ENCODE measurements at places on chromosomes 5 and 9.
A peak's percentile ranks its signal among the peaks of the same experiment; 100 is the strongest.

DNA sequence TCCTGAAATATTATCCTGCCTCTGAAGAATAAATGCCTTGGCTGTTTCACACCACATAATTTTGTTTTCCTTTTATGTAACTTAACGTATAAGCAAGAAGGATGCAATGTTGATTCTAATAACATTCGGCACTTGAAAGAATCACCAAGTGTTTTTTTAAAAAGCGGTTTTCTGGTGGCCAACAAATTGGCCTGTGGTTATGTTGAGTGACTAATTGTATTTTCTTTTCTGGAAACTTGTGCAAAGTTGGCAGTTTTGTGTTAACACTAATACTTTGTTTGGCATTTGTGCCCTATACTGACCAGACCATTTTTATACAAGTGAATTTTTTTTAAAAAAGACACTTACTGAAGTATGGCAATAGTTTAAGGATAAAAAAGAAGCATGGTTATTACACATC lies 452.7 kb downstream of the BNC2 start:
- ATAC-seq, result no peak

GRCh38 chr5:179258922-179259730 lies 86.1 kb downstream of the ADAMTS2 start:
- ATAC-seq, result no peak

DNA sequence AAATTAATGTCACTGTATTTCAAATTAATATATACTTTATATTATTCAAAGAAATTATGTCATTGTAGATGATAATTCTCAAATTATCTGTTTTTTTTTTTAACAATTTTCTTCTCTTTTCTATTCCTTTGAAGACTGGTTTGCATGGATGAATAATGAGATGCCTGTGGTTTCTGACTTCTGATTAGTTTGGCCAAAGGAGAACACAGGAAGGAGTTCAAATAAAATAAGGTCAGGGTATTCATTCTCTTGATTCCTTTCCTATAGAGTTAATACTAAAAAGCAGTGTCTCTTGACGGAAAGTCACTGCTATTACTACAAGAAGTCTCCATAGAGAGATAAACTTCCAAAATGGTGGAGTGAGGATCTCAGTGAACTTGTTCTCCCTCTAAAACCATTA lies 279.6 kb upstream of the FTMT start:
- no peak for ATAC-seq

DNA sequence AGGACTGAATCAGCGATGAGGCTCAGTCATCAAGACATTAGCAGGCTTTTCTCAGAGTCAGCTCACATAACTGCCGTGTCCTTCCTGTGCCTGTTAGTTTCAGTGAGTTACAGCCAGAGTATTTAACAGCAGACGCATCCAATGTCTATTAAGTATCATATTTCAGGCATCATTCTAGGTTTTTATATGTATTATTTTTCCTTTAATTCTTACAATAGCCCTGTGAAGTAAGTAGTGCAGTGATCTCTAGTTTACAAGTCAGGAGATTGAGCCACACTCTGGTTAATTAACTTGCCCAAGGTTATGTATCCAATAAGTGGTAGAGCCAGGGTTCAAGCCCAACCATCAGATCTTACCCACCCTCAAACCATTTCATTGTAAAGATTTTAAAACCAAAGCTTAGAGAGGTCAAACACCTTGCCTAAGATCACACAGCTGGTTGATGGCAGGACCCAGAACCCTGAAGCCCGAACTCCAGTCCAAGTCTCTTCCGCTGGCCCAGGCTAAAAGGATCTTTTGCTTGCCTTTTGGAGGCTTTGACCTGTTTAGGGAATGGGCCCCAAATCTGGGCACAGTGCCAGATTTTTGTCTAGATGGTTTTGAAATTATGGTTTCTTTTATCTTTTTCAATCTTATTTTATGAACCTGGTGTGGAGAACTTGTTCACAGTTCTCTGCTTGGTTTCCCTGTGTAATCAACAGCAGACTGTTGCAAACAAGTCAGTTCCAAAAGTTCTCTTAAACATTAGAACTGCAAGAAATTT lies 261.2 kb upstream of the CLINT1 start:
- peak; percentile 93 for ATAC-seq

GRCh38 chr9:100511205-100511604 lies 38.3 kb downstream of the TMEFF1 start:
- ATAC-seq, result no peak

DNA sequence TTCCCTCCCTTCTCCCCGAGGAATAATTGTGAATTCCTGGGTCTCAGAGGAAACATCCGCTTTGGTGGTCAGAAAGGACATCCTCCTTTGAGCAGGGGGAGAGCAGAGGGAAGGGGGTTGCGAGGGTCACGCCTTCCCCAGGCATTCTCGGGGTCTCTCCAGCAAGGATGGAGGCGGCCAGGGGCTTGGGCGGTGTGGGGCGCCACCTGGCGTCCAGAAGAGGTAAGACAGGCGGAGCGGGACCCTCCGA lies 129.1 kb downstream of the KCNIP1 start:
- ATAC-seq, result no peak

GRCh38 chr5:122730456-122730855 lies 44.4 kb upstream of the SNX2 start:
- no peak for ATAC-seq

DNA sequence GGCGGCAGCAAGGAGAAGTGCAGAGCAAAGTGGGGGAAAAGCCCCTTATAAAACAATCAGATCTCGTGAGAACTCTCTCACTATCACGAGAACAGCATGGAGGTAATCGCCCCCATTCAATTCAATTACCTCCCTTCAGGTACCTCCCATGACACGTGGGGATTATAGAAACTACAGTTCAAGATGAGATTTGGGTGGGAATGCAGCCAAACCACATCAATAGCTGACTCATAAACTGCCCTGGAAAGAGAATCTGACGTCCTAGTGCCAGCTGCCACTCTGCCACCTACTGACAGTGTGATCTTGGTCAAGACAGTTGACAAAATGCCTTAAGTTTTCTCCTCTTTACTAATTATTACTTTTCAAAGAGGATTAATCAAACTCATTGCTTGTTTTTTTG lies 128.3 kb downstream of the GPBP1 start:
- no peak for ATAC-seq

DNA sequence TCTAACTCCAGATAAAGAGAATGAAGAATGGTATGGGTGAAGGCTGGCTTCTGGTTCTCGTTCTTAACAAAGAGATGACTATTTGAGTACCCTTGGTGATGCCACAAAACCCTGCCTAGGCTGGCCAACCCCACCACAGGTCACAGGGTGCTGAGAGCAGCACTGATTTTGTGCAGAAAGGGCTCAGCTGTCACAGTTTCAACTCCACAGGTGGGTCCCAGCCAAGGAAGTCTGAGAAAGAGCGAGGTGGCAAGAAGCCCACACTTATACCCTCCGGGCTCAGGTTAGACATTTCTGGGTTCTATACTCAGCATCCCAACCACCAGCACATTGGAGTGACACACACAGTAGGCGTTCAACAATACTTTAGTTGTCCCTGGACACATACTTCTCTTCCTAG lies 118.1 kb downstream of the SLIT3 start:
- no peak for ATAC-seq
